ENCODE measurements at places on chromosomes 3 and 15.

GRCh38 chr3:63745757-63746156 lies 73.3 kb upstream of the C3orf49 start:
- DNase-seq: no peak

DNA sequence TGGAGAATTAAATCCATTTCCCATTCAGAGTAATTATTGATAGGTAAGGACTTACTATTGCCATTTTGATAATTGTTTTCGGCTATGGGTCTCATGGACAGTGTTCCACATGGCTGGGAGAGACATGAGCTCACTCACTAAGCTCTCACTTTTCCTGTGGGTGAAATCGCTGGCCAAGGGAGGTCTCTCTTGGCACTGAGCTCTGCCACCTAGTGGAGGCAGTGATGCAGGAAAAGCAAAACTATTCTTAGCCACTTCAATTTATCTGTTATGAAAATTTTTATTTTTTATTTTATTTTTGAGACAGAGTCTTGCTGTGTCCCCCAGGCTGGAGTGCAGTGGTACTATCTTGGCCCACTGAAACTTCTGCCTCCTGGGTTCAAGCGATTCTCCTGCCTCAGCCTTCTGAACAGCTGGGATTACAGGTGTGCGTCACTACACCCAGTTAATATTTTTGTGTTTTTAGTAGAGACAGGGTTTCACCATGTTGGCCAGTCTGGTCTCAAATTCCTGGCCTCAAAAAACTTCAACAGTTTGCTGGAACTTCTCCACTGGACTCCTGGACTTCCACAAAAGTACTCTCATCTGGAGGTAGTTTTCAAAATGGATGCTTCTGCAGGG lies 4.7 kb upstream of the RNF13 start:
- peak; percentile 80 for DNase-seq

- no peak for DNase-seq
These were observed 1273.6 kb upstream of the GBE1 start for GRCh38 chr3:83034806-83035703.

- no peak for DNase-seq
These were observed 419.8 kb upstream of the THBS1 start for GRCh38 chr15:39161096-39161495.

DNA sequence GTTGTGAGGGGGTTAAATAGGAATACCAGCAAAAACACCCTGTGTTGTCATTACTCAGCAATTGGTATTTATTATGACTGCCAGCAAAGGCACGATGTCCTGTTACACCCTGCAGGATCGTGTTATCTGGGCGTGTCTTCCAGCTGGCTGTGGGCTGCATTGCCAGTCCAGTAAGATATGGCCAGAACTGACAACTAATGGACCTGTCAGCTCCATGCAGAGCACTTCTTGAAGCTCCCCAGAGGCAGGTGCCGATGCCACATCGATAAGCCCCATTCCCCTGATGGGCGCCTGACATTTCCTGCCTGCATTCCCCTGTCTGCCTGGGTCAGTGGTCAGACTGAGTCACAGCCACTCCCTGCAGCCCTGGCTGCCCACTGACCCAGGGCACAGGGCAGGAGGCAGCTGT lies 79.7 kb upstream of the RASGRF1 start:
- DNase-seq: peak; percentile 45

GRCh38 chr3:138653567-138653966 lies 45.0 kb downstream of the FAIM start:
- DNase-seq: no peak

DNA sequence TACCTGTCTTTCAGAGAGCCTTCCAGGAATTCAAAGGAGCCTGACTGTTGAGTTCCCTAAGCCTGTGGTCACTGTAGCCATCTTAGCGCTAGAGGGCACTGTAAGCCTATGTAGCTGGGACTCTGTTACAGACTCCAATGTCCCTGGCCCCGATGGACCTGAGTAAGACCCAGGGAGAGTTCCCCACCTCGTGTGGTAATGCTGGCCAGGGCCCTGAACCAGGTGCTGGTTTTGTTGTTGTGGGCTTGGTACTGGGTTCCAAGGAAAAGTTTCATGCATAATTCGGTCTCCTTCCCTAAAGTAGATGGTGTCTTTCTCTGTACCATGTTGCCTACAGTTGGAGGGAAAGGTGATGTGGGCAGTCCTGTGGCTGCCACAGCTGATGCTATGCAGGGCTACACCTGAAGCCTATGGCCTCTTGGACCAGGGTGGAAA lies 32.4 kb downstream of the CDAN1 start:
- peak; percentile 69 for DNase-seq

Measured in EL (cell line).